ENCODE measurements at places on chromosomes 5 and 9.
A peak's percentile ranks its signal among the peaks of the same experiment; 100 is the strongest.

- peak; percentile 48 for DNase-seq
Measured at GRCh38 chr9:34985311-34985899, 4.1 kb upstream of the DNAJB5 start.

DNA sequence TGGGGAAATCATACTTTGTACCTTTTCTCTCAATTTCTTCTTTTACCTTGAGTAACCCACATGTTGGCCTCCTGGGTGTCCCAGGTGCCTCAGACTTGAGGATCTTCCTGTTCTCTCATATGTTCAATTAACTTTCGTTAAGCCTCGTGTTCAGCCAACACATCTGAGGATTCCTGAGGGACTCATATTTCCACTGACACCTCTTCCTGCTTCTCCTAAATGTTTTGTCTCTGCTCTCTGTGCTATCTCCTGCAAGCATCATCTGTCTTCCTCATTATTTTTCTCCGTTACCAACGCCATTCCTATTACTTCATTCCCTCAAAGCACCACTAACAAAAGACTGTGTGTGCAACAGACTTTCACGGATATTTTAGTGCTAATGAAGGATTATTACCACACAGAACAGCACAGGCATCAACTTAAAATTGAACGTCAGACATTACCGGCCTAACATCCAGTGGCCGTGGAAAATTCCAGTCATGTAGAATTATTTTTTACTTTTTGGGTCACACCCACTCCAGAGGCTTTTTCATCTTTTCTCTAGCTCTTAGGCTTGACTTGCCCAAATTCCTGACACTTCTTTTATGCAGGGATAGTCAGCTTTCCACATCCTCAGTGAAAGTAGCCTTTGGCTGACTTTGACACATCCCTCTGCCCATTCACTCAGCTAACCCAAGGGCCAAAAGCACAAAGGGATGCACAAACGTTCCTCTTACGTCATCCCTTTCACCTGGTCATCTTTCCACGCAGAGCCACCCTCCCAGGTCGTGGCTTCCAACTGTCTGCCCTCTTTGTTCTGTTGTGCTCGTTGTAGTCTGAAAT, 46.0 kb upstream of the OSMR start:
- DNase-seq, result no peak

DNA sequence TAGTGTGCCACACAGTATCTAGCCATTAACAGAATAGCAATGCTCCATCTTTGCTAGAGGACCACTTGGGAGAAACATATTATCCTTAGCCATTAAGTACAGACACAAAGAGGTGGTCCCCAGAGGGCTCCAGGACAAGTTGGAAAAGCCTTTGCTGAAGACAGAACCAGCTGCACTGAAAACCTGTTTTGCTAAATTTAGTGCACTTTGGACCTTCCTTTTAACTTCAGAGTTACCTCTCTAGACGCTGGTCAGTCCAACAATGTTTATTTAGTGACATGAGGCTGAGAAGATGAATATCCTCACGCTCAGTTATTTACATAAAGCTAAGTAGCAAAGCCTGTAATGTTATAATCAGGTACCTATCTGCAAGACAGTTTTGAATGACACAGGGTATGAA, 265.0 kb upstream of the ZNF608 start:
- no peak for DNase-seq

GRCh38 chr5:104111632-104112031, 549.0 kb upstream of the NUDT12 start:
- no peak for DNase-seq

- no peak for DNase-seq
Measured at GRCh38 chr9:686321-686813, 155.1 kb upstream of the DMRT1 start.

DNA sequence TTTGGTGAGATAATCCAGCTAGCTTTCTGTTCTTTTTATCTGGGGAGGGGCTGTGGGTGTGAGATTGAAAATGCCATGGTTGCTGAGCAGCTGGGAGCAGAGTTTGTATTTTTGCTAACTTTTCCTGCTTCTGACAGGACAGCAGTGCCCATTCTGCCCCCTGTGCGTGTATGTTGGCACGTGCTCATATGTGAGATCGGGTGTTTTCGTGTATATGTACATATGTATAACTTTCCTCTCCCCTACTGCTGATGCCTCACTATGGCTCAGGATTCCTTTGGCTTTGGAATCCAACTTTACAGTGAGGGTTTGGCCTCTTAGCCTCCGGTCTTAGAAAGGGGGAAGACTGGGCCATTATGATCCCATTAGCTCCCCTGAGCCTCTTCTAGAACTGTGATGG, 38.3 kb downstream of the RGS3 start:
- no peak for DNase-seq

- no peak for DNase-seq
Measured at GRCh38 chr5:178519804-178520203, 70.4 kb downstream of the COL23A1 start.

DNA sequence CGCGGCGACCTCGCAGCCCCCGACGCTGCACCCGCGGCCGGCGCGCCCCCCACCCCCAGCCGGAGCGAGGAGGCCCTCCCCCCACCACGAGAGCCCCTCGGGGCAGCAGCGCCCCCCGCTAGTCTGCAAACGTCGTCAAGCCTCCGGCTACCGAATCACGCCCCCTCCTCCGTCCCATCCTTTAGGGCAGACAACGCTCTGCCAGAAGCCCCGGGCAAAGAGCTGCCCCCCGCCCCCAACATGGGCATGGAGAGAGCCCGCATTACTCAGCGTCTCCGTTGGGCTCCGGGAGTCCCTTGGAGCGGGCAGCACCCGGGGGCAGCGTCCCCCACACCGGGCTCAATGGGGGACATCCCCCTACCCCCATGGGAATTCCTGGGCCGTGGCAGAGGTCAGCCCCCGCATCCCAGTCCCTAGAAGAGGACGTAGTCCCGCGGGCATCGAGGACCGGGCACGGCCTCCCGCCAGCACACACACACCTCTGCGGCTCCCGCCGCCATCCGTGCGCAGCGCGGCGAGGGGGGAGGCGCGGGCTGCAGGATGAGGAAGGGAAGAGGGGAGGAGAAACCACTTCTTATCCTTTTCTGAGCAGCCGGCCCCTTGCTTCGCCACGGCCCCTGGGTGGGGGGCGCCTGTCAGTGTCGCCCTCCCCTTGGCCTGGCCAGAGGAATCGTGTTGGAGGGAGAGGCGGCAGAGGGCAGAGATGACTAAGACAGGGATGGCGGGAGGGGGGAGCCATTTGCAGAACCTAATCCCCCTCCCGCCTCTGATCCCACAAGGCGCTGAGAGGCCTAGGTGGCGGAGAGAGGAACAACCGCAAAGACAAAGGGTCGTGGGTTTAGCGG, 750 bp downstream of the DNM1 start:
- DNase-seq, result no peak

Data from caudate nucleus (tissue), 63 donors.